Amniotic stem cell (primary cell): ENCODE measurements at places on chromosomes 11 and 22.

- DNase-seq: no peak
Observed at GRCh38 chr22:23240639-23241389, 60.5 kb downstream of the BCR start.

DNA sequence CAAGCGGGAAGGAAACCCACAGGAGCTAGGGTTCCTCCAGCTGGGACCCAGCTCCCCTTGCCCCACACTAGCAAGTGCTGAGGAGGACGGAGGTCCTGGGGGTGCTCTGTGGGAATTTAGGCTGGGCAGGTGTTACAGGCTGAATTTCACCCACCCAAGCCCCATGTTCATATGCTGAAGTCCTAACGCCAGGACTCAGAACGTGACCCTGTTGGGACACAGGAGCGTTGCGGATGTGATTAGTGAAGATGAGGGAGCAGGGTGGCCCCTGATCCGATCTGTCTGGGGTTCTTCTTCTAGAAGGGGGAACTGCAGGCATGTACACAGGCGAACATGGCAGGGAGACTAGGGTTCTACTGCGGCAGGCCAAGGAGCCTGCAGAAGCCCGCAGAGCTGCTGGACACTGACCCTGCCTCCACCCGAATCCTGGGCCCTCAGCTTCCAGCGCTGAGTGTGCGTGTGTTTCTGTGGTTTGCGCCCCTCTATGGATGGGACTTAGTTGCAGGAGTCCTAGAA lies 103.4 kb upstream of the FGF3 start:
- DNase-seq: no peak

- DNase-seq: no peak
Observed at GRCh38 chr11:27873664-27874063, 173.4 kb upstream of the BDNF start.

- no peak for DNase-seq
Observed at GRCh38 chr22:45775569-45776312, 104.1 kb downstream of the ATXN10 start.

DNA sequence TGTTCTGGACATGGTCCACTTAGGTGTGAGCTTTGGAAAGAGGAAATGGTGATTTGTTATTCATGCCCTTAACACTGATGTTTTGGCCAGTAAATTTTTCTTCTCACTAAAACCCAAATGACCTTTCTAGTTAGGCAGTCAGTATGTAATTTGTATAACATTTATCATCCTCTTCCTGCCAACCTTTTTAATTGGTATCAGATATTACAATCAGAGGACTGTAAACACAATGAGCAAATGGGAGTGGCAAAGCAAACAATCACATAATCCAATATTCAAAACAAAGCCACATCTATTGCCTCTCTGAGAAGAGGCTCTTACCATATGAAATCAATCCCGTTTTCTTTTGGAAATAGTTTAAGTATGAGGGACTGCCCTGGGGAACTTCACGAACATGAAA lies 49.1 kb downstream of the BBOX1 start:
- no peak for DNase-seq

DNA sequence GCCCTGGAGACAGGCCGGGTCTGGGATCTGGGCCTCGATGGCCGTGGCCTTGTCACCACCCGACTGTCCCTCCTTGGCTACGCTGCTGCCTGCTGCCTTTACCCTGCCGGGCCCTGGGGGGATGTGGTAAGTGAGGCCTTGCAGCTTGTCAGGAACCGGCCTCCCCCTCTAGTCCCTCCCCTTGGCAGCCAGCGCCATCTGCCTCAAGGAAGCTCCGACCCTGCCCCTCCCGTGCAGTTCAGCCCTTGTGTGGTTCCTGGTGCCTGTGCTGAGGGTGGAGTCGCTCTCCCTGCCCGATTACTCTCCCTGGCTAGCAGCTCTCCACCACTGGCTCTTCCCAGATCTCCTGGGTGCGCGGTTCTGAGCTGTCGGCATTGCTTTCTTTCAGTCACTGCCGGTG lies 33.7 kb downstream of the CTTN start:
- DNase-seq: no peak

GRCh38 chr11:65553301-65554001 lies 4.7 kb downstream of the LTBP3 start:
- DNase-seq: no peak

DNA sequence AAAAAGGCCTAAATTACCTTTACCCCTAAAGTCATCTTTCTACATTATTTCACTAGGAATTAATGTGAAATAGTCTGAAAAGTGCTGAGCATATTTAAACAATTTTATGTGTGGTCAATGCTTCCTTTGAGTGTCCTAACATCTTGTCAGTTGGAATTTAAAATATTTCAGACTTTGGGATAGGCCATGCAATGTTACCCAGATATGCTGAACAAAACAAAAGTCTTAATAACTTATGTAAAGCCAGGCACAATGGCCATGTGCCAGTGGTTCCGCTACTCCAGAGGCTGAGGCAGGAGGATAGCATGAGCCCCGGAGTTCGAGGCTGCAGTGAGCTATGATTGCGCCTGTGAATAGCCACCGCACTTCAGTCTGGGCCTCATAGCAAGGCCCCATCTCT lies 137.4 kb downstream of the CADM1 start:
- no peak for DNase-seq

DNA sequence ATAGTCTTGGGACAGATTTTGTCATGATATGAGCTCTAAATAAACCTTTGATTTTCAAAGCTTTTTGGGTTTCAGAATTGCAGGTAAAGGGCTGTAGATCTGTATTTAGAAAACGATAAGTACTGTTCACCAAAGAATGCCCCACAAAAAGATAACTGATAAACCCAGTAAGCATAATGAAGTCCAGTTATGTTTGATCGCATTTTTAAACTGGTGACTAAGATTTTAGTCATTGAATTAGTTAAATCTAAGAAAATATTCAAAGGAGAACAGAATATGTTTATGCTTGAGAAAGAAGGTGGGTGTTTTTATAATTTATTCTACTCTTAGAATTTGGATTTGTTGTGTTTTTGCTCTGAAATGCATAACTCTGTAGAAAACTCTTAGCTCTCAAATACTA lies 11.6 kb downstream of the DEPDC7 start:
- no peak for DNase-seq

DNA sequence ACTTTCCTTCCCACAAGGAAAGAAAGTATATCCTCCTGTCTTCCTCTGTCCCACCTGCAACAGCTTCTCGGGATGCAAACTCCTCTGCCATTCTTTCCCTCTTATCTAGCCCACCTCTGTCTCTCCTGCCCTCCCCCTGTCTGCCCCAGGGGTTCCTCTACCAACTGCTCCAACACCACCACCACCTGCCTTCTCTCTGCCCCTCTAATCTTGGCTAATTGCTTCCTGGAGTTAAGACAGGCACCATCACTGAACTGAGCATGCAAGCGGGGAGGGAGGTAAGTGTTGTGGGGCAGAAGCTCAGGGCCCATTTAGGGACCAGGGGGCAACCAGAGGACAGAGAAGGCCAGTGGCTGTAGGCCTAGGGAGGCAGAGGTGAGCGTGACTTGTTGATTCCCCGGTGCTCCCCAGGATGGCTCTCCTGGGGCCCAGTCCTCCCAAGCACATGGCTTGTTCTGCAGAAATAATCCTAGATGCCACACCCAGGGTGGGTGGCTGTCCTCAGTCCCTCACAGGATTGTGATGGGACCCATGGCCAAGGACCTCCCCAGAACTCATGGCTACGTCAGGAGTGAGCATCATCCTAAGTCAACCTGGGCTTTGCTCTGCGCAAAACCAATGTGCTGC lies 111.1 kb downstream of the TP53I11 start:
- no peak for DNase-seq

DNA sequence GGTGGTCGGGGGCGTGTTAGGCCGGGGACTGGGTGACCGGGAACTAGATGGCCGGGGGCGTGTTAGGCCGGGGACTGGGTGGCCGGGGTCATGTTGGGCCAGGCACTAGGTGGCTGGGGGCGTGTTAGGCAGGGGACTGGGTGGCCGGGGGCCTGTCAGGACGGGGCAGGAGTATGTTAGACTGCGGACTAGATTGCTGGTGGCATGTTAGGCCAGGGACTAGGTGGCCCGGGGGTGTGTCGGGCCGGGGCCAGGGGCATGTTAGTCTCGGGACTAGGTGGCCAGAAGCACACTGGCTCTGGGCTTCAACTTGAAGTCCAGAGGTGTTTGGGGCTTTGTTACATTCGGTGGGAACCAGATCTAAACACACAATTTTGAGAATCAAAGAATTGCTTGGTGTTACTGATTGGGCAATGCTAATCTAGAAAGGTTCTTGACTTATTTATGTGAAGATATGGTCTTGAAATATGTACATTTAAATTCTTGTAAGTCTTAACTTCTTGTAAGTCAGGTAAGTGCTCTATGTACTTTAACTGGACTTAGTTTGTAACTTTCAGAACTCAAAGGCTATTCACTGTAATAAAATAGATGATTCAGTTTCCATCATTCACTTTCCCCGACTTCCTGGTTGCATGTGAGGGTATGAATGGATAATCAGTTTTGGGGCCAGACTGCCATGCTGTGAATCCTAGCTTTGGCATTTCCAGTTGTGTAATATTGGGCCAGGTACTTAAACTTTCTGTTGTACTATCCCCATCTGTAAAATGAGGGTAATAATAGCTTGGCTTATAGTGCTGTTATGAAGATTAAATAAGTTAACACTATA lies 1.1 kb downstream of the EXT2 start:
- no peak for DNase-seq

- DNase-seq: no peak
Observed at GRCh38 chr22:22802339-22802970, 85.2 kb upstream of the IGLL5 start.

DNA sequence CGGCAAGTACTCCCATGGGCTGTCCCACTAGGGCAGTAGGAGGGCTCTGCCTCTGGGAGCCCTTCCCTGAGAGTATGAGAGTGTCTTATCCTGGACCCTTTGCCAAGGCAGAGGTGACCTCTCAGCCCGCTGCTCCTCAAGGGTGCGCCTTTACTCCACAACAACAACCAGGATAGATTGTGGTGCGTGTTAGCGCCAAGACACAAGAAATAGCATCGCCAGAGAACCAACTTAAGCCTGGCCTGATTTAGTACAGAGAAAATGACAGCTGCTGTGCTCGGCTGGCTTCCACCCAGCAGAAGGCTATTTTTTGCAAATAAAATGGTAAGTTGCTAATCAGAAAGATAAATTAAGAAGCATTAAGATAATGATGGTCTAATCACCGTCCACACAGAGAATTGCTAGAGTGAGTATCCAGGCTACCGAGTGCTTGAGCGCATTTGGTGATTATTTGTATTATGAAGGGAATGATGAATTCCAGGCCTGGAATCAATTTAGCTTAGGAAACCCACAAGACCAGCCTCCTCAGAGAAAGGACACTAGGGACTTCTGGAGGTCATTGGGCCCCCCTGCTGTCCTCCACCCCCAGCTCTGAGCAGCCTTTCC lies 119.8 kb downstream of the PKNOX2 start:
- no peak for DNase-seq

DNA sequence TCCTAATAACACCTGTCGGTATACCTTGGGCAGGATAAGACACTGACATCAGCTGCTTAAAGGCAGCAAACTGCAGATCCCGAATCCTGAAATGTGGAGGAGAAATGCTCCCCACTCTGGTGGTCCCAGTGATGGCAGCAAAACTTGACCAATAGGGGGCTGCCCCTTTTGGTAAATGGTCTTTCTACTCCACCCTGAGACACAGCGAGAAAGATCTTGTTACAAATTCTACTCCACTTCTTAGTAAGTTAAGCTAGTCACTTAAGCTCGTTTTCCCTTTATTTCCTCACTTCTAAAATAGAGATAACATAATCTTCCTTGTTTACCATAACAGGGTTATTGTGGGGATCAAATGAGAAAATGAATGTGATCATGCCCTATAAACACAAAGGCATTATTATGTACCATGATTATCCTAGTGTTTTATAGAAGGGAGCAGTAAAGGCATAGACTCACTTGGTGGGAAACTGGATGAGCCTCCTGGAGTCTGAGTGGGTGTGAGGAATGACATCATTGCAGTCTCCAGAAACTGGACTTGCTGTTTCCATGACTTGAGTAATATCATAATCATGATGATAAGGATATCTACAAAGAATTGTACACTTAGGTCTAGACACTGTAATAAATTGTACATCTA lies 50.9 kb downstream of the ENDOD1 start:
- DNase-seq: no peak

GRCh38 chr22:47280301-47280700 lies 517.9 kb downstream of the TBC1D22A start:
- DNase-seq: no peak

GRCh38 chr22:37496651-37497050 lies 10.5 kb upstream of the MFNG start:
- no peak for DNase-seq

DNA sequence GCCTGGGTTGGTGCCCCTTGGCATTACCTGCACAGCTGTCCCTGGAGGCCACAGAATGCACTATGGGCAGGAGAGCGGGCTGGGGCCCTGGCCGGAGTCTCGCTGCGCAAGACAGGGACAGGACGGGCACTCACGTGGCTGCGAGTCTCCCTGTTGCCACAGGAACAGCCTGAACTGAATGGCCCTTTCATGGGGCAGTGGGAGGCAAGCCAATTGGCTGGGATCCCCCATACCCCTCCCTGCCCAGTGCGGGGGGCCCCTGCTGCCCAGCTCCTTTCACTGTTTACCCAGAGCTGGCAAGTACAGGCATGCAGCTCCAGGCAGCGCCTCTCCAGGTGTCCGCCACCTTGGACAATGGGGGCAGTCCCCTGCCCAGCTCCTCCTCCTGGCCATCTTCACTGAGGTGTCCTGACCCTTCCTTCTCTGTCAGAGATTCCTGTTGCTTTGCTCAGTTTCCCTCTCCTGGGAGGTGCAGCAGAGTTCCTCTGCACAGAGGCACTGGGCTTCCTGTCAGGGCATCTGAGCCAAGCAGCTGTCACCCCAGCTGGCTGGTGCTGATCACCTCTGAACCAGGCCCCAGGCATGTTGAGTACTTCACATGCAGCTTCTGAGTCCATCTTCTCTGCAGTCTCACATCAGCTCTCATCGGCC lies 5.2 kb downstream of the USP2 start:
- DNase-seq: no peak

GRCh38 chr11:3043315-3043871 lies 13.8 kb downstream of the CARS1 start:
- no peak for DNase-seq

GRCh38 chr11:40129266-40129665 lies 1330.2 kb downstream of the LRRC4C start:
- no peak for DNase-seq

- DNase-seq: no peak
Observed at GRCh38 chr11:83549984-83550667, 264.0 kb upstream of the CCDC90B start.

- DNase-seq: no peak
Observed at GRCh38 chr11:18365741-18366140, 28.6 kb upstream of the LDHA start.

DNA sequence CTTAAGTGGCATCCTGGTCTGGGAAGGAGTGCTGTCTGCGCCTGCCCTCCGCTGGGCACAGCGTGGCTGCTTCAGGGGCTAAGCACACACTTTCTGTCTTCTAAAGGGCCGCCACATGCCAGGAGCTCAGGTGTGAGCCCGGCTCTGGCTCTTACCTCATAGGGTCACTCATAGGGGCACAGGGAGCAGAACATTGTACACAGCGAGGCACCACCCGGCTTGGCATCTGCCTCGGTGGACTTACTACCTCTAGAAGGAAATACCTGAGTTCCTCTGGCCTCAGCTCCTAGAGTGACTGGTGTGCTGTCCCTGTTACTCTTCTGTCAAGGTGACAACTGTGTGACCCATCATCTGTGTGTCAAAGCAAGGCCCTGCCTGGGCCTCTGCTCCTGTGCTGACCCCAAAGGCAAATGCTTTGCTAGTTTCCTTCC lies 13.4 kb downstream of the NEAT1 start:
- no peak for DNase-seq

GRCh38 chr11:112106070-112106469 lies 19.4 kb downstream of the SDHD start:
- DNase-seq: no peak
